ENCODE measurements at places on chromosomes 11 and 22.

GRCh38 chr11:134229126-134229790 lies 4.8 kb downstream of the VPS26B start:
- DNase-seq = no peak

GRCh38 chr11:70948855-70949531 lies 303.4 kb downstream of the SHANK2 start:
- no peak for DNase-seq

- DNase-seq = no peak
Observed at GRCh38 chr22:21761086-21761485, 25.5 kb upstream of the YPEL1 start.

DNA sequence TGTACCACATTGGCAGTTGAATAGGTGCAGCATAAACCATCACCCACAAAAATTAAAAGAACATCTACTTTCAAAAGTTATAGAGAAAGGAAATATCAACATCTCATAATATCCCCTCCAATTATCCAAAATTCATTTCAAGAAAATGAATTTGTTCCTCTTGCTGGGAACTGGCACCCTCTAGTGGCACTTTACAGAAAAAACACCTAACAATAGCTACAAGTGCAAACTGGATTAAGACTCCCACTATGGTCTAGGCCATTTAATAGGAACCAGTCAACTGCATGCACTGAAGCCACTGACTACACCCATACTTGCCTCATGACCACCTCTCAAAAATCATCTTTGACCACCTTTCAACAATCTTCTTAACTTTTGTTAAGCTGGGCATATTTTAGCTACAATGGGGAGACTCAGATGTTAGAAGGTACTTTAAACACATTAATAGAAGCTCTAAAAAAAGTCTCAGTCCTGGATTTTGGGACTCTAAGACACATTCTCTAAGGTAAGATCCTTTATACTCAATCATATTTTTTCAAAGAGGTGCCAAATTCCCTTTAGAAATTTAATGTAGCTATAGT lies 17.3 kb downstream of the TRAF6 start:
- no peak for DNase-seq

- no peak for DNase-seq
Observed at GRCh38 chr22:20615021-20615420, 107.6 kb downstream of the MED15 start.

- DNase-seq = no peak
Observed at GRCh38 chr11:21933095-21933494, 259.8 kb upstream of the ANO5 start.

DNA sequence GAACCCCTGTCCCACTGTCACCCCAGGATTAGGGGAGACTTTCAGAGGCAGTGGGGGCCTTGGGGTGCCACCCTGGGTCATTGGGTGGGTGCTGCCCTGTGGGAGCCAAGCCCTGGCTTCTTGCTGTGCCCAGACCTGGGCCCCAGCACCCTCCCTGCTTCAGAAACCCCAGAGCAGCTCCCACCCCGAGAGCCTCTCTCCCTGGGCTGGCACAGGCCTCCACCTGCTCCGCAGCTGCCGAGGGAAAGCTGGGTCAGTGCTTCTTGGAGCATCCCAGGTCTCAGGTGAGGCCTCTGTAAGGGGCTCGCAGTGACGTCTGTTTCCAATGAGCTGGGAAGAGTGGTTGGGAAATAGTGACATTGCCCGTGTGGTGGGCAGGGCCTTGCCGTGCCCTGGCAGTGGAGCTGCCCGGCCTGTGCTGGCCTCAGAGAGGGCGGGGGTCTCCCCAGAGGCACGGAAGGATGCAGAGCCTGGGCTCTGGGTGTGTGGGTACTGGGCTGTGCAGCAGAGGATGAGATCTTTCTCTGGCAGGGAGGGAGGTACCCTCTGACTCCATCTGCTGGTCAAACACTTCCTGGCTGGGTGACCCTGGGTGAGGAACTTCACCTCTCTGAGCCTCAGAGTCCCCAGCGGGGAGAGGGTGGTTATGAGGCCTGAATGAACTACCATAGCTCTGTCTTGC lies 23.0 kb downstream of the C22orf23 start:
- DNase-seq = no peak

GRCh38 chr11:110169738-110170137 lies 76.5 kb downstream of the ZC3H12C start:
- DNase-seq = no peak

- no peak for DNase-seq
Observed at GRCh38 chr22:36587289-36588154, 58.6 kb upstream of the EIF3D start.

- DNase-seq = no peak
Observed at GRCh38 chr22:35558719-35559118, 18.1 kb downstream of the RASD2 start.

- DNase-seq = no peak
Observed at GRCh38 chr11:130370845-130371590, 56.3 kb upstream of the ZBTB44 start.

DNA sequence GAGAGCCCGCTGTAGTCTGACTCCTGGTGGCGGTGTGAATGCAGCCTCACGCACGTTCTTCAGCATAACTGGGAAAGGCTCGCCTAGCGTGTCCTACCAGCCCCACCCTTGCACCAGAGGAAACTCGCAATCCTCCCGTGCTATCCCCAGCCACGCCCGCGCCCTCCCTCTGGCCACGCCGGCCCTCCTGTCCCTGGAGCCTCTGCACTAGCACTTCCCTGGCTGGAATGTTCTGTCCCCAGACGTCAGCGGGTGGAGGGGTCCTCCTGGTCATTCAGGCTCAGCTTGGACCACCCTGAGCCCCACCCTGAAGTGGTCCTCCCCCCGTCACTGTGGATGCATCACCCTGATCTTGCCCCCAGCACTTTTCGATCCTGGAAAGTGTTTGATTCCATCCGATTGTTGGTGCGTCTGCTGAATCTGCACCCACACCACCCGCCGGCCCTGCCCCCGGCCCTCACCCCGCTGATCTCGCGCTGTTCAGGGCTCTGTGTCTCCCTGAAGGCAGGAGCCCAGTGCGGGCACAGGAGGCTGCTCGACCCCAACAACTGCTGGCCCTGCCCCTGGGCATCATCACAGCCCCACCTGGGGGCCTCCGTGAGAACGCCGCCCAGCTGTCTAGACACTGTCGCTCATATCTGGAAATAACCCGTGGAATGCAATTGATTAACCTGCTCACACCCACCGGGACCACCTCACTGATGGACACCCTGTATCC lies 437.0 kb downstream of the TBC1D22A start:
- no peak for DNase-seq

GRCh38 chr11:94948070-94948617 lies 25.2 kb downstream of the CWC15 start:
- no peak for DNase-seq

DNA sequence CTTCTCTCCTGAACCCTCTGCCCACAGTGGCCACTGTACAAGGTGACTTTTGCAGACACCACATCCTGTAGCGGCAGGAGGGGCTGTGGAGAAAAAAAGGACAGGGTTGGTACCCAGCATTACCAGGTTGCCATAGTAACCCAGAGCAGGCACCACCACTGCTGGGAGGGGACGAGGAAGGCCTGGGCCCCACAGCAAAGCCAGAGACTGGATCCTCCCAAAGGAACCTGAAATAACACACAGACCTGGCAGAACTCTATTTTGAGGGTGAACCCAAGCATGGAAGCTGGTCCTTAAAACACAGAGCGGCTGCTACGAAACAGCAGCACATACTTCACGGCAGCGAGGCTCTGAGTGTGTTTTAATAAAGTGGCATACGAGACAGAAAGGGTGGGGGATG lies 380.6 kb downstream of the CTTN start:
- DNase-seq = no peak

DNA sequence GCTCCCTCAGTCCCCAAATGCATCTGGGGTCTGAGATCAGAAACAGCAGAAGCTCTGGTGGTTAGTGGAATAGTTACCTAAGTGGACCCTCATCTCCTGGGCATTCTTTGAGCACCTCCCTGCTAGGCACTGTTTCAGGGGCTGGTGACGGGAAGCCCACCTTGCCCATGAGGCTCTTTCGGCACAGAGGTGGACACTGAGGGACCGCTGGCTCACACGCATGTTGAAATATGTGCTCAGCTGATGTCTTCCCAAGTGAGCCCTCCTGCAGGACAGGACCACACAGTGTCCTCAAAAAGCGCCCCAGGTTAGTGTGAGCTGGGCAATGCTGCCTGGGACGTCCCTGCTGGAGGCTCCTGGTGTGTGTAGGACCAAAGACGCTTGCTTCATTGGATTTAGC lies 1379.9 kb downstream of the TBC1D22A start:
- no peak for DNase-seq

DNA sequence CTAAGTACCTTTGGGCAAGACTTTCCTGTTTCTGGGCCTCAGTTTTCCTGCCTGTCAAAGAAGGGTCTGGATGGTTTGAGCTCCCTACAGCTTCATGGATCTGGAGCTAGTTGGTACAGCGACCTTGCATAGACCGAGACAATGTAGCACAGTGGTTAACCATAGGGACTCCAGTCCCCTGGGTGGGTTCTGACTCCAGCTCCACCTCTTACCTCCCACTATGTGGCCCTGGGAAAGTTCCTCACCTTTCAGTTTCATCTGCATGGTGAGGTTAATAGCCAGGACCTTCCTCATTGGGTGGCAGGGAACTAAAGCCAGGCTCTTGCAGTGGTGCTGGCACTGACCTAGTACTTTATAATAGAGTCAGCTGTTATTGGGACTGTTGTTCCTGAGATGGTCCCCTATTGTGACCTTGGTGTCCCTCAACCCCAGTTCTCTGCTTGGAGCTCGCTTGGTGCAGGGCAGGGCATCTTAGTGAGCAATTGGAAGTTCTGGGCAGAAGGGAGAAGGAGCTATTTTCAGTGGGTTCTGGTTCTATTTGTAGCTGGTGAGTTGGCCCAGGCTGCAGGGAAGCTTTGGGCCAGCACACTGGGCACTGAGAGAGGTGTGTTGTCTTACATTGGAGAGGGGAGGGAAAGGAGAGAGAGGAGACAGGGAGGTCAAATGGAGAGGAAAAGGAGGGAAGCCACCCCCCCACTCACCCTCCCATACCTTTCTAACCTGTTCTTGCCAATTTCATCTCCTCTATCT lies 10.7 kb upstream of the MTMR3 start:
- no peak for DNase-seq

DNA sequence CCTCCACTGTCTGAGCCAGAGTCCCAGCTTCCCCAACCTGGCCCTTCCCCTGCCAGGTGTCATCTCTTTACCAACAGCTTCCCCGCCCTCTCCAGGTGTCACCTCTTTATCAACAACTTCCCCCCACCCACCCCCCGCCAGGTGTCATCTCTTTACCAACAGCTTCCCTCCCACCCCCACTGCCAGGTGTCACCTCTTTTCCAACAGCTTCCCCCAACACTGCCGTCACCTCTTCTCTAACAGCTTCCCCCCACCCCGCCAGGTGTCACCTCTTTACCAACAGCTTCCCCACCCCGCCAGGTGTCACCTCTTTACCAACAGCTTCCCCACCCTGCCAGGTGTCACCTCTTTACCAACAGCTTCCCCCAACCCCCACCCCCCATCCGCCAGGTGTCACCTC lies 29.8 kb upstream of the TTLL12 start:
- DNase-seq = no peak

- DNase-seq = no peak
Observed at GRCh38 chr11:57793351-57794115, 31.9 kb downstream of the CTNND1 start.

GRCh38 chr11:103652013-103652412 lies 384.4 kb upstream of the DDI1 start:
- no peak for DNase-seq

- DNase-seq = no peak
Observed at GRCh38 chr11:124481365-124482323, 36.1 kb upstream of the OR8B8 start.

DNA sequence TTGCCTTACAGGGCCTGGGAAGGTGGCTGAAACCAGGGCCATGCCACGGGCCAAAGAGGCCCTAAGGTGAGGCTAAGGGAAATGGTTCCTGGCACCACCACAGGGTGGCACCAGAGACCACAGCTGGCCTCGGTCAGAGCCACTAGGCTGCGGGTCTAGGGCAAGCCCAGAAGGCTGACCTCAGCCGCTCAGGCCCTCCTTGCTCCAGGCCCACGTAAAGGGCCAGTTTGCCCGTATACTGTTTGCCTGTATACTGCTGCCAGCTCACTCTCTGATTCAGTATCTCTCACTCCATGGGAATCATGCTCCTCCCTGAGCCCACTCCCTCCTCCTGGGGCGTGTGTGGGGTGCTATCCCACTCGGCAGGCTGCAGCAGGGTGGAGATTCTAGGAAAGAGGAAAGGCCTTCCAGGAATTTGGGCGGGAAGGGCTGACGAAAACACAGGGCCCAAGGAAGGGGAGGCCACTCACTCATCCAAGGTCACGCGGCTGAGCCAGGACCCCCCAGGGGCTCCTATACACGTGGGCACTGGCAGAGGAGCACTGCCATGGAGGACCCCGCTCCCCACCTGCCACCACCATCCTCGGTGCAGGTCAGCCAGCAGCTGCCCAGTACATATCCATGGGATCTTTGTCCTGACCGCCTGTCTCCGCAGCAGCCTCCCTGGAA lies 62.4 kb downstream of the NECTIN1 start:
- peak; percentile 18 for DNase-seq

DNA sequence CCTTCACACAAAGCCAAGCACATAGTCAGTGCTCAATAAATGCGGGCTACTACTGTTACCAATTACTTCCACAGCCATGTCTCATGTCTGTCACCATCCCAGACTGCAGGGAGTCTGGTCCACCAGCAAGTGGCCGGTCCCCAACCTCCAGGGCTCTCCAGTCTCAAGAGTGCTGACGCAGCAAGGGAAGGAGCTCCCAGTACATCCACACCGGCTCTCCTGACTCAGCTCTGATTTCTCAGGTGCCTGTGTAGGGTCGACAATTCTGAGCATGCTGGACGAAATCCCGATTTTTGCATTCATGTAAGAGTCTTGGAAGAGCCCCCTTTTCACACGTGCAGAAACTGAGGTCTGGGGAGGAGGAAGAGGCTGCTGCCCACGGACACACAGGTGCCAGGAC lies 10.3 kb upstream of the NEFH start:
- DNase-seq = no peak

DNA sequence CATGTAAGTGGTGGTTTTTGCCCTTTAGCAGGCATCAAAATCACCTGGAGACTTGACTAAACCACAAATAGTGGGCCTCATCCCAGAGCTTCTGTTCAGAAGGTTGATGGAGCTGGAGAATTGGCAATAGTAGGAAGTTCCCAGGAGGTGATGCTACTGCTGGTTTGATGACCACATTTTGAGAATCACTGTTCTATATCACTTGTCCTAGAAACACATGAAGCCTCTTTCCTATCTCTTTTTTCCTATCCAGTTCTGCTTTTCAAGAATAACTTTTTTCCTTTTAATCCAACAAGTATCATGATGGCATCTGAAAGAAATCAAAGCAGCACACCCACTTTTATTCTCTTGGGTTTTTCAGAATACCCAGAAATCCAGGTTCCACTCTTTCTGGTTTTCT lies at the start of gene OR5D13:
OR5D13 (plus strand) TSS at position 301 of the 400 bp plus-strand sequence; CDS start at position 301, 0 bp downstream.
- no peak for DNase-seq

GRCh38 chr11:70544774-70545609 lies 146.7 kb downstream of the CTTN start:
- DNase-seq = no peak

DNA sequence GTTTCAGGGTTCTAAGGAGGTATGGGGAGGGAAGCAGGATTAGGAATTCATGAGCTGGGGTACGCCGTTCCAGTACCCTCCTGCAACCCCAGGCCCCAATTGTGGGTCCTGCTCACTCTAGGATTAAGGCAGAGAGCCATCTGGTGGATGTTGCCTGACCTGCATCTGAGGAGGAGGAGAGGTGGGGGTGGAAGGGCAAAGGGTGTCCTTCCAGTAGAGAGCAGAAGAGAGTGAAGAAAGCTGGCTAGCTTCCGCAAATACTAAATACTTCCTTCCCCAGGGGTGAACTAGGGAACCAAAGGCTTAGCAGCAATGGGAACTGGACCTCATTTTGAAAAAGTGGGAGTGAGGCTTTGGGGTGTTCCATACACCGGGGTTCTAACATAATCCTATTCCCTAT lies 10.6 kb downstream of the LRRC51 start:
- no peak for DNase-seq

All from stimulated activated CD8-positive, alpha-beta memory T cell treated with anti-CD3 and anti-CD28 coated beads, Interleukin-2, amount 100 ng/mL, for 1 hour (primary cell).